ENCODE measurements at places on chromosomes 3 and 15.
A peak's percentile ranks its signal among the peaks of the same experiment; 100 is the strongest.

- peak; percentile 64 for DNase-seq
Measured at GRCh38 chr15:70259028-70259424, 161.3 kb upstream of the TLE3 start.

- DNase-seq: no peak
Measured at GRCh38 chr3:190849607-190850006, 12.9 kb downstream of the GMNC start.

DNA sequence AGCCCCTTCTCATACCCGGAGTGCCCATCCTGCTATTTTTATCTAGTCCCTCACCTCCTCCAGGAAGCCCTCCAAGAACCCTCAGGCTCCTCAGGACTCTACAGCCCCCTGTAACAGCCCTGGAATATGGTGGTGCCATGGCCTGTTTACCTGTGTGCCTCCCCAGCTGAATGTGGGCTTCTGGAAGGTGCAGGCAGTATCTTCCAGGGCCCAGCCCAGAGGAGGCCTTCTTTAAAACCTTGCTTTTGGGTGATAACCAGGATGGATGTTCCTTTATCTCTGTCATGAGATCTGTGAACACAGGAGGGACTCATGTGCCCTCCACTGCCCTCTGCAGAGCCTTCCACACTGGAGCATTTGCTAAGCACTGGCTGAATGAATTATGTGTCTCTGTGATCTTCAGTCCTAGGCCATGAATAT, 36.7 kb upstream of the MRPS22 start:
- no peak for DNase-seq

DNA sequence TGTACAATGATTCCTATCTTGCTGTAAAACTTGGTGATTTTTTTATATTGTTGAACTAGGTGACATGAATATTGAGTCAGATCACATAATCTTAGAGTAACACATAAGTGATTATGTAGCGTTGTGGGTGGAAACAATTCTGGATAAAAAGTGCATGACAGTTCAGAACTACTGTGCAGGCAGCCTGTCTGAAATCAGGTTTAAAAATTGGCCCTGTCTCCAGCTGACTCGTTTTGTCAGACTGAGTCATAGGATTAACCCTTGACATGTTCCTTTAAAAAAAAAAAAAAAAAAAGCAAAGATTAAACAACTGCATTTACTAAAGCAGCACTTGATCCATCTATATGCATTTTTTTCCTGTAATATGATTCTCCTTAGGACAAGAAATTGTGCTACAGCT, 160.0 kb upstream of the CGNL1 start:
- no peak for DNase-seq

DNA sequence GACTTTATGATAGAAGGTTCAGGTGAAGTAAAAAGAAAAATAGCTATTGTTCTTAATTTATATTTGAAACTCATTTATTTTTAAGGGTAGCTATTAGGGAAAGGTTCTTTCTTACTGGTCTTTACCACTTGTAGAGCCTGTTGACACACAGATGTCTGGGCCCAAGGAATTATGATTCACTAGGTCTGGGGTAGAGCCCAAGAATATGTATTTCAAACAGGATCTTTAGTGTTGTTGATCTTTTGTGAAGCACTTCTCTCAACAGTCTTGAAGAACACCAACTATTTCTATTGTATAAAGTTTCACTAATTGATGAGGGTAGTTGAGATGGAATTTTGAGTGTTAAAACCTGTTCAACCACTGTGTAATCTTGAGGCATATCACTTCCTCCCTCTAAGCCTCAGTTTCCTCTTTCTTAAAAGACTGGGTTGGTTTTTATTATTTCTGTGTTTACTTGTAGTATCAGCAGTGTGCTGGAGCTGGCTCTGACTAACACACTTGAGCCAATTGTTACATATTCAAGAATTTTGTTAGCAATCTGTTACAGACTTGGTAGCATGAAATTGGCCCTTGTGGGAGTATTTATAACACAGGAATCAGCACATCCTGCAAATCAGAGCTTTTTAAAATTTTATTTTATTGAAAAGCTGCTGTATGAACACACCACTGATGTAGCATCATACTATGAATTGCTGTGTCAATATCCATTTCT, 155.9 kb downstream of the RBMS3 start:
- DNase-seq: no peak

DNA sequence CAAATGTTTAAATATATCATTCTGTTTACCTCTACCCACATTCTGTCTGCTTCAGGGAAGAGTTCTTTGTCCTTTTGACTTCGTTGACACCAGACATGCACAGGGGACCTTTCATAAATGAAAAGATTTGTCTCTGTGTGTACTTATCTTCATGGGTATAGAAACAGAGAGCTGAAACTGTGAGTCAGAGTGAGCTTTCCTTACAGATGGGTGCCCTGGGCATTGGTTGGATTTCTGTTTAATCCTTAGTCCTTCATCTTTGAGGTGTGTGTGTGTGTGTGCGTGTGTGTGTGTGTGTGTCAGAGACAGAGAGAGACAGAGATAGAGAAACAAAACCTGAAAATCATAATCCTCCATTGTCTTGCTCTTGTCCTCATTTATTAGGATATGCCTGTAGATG, 517.4 kb downstream of the TUSC7 start:
- no peak for DNase-seq

GRCh38 chr15:97084650-97085049, 754.1 kb downstream of the NR2F2 start:
- DNase-seq: no peak

- DNase-seq: no peak
Measured at GRCh38 chr3:70716832-70717231, 404.4 kb upstream of the MDFIC2 start.

GRCh38 chr3:45659661-45660566, 29.3 kb upstream of the SACM1L start:
- DNase-seq: no peak

DNA sequence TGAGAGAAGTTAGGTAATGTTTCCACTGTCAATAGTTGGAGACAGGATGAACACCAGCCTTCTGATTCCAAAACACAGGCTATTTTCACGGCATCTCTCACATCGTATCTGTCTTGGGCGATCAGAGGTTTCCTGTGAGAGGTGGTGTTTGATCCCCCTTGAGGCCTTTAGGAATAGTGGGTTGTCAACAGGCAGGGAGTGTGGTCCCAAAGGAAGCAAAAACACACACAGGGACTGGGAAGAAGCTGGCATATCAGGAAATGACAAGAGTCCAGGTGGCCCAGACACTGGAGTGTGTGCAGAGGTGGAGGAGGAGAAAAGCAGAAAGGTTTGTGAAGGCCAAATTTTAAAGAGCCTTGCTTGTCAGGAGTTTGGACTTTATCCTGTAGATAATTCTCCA, 6.6 kb upstream of the MAGEF1 start:
- no peak for DNase-seq

All from renal pelvis (tissue), 12 donors.